Stimulated activated CD8-positive, alpha-beta memory T cell treated with anti-CD3 and anti-CD28 coated beads, Interleukin-4, amount 100 ng/mL, for 48 hours (primary cell): ENCODE measurements at places on chromosomes 4 and X.

GRCh38 chr4:156298230-156298629 lies 344.6 kb upstream of the CTSO start:
- DNase-seq, result no peak

DNA sequence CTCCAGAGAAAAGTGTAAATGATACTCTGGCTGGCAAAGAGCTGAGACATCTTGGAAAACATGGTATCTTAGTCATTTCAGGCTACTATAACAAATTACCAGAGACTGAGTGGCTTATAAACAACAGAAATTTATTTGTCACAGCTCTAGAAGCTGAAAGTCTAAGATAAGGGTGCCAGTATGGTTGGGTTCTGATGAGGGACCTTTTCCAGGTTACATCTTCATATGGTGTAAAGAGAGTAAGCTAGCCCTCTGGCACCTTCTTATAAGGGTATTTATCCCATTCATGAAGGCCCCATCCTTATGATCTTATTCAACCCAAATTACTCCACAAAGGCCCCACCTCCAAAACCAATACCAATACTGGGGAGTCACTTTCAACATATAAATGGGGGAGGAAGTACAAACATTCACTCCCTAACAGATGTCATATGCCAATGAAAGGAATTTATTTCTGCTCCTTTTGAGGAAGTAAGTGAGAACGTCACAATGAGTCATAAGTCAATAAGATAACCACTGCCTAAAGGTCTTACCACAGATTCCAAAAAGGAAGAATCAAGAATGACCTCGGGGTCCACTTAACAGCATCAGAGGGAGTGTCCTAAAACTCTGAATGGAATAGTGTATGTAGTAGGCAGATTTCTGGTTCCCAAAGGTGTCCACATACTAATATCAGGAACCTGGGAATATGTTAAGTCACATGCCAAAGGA lies 246.6 kb downstream of the OPHN1 start:
- no peak for DNase-seq

- DNase-seq, result no peak
These were observed 39.6 kb downstream of the PDLIM5 start for GRCh38 chr4:94491322-94491721.

DNA sequence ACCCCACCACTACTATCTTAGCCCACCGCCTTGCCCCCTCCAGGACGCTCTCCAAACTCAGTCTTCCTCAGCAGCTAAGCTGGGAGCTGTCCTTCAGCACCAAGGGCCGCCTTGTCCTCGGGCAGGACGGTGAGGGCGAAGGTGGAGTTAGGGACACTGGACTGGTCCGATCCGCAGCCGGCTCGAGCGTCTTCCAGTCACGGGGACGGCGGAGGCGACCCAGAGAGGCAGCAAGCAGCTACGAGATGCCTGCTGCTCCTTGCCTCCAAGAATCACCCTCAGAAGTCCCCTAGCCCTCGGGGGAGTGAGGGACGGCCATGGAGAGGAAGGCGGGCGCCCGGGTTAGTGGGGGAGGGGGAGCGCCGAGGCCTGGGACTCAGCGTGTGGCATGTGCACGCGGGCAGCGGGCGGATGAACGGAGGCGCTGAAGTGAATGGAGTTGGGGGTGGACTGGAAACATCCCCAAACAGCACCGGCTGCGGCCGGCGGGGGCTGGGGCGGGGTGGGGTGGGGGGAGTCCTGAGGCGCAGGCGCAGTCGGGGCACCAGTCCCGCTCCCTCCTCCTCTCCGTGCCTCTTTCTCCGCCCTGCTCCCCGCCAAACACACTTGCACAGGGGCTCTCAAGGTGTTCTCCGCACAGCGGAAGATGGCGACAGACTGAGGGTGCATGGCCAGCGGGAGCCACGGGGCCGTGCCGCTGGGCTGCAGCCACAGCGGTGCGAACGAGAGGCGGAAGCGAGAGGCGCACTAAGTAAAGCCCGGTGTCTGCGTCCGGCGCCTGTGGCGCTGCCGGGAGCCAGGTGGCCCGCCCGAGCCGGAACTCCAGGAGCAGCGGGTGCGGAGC lies at the start of gene NALF2:
TSS of gene NALF2 (plus strand) at position 545 of the 844 bp plus-strand sequence. CDS start 957 bp downstream, outside the sequence.
- peak; percentile 53 for DNase-seq

- no peak for DNase-seq
These were observed 219.4 kb downstream of the NKX6-1 start for GRCh38 chr4:84279678-84280077.

DNA sequence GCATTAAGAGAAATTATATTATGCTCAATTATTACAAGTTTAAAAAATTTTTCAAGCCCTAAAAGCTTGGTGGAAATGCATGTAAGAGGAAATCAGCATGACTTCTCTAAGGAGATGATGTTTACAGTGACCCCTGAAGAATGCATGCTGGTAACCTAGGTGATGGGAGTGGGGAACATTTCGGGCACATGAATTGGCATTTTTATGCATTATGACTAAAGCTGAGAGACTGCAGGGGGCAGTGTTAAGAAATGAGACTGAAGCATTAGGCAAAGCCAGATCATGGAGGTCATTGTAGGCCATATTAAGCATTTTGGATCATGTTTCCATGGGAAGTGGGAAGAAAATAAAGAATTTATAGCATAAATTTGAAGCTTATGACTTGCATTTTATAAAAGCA lies 421.3 kb downstream of the FAT4 start:
- no peak for DNase-seq

DNA sequence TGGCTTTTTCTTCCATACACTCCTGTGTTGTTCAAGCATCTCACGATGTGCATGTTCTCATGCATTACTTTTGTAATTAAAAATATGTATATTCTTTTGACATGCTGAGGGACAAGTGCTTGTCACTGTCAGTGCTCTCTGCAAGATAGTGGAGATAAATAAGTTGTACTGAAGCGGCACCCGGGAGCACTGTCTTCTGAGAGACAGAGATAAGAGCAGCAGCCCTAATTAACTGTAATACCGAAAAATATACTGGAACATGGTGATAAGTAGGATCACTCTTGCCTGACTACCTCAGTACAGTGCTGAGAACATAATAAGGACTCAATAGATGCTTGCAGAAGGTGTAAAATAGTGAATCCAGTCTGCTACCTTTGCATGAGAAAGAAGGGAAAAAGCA lies 9.4 kb upstream of the GPR173 start:
- DNase-seq, result no peak

DNA sequence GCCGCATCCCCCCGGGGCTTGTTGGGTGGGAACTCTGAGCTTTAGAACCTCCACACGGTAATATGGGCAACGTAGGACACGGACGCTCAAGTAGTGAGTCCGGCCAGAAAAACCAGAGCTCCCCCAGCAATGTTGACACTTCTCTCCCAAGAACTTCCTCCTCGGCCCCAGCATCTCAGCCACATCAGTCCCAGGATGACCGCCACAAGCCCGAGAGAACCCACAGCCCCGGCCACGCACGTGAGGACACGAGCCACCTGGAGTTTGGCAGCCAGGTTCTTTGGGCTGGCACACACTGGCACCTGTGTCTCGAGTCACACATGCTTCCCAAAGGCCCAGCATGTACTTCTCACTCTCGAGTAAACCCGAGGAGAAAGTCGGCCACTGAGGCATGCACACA lies 16.3 kb downstream of the CLDN34 start:
- DNase-seq, result no peak

- DNase-seq, result no peak
These were observed 38.4 kb upstream of the IL9R start for GRCh38 chrX:155959018-155959587.

DNA sequence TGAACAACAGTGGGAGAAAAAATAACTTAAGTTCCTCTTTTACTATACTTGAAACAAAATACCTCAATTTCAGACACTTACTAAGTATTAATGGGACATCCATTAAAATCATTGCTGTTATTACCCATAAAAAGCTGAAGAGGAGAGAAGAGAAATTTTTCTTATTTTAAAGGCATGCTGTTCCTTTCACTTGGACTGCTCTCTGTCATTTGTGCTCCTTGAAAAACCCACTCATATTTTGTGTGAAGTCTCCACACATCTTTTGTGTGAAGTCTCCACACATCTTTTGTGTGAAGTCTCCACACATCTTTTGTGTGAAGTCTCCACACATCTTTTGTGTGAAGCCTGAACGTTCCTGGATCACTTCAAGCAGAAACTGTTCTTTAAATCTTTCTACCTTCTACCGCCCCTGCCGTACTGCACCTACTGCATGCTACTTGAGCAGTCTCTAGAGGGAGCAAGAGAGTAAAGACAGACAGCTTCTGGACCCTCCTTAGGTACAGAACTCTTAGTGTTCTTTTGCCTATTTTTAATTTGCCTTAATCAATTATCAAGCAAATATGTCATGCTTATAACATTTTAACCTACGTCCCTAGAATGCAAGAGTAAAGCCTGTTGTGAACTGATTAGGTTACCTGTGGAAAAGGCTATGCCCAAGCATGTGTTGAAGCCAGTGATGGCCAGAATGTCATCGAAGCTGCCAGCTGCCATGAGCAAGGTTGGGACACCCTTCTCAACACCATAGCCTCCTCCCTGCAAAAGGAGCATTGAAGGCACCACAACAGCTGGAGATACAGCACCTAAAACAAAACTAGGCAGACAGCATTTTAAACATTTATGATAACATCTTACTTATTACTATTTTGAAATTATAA lies 27.1 kb upstream of the SLC9B1 start:
- DNase-seq, result peak; percentile 29

GRCh38 chr4:188783606-188784160 lies 644.4 kb downstream of the TRIML1 start:
- DNase-seq, result no peak

DNA sequence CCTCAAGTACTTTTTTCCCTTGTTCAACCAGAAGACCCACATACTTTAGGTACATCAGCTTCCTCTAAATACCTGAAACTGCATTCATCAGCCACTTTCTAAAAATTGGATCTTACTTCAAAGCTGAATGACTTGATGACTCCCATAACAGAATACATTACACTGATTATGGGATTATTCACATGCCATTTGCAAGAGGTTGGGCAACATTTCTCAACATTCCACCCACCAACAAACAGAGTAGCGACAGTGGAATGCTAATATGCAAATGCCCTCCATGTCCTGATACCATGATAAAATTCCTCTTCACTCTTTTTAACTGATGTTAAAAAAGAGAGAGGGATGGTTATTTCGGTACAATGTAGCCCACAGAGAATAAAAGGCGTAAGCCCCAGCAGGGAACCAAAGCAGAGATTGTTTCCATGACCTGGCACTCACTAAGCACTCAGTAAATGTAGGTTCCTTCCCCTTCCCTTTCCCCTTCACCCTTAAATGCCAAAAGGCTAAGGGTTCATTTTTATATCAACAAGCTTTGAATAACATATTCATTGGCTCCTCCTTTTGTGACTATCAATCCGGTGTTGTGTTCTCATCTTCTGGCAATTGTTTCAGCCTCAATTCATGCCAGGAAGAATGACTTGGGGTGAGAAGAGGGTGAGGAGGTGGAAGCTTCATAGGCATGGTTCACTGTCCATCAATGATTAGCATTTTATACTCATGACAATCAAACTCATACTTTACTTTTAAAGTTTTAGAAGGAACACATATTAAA lies 317.2 kb downstream of the DHX15 start:
- DNase-seq, result no peak

GRCh38 chr4:32790803-32791202 lies 2070.6 kb downstream of the PCDH7 start:
- no peak for DNase-seq

GRCh38 chrX:133909888-133910287 lies 75.5 kb downstream of the GPC3 start:
- no peak for DNase-seq

DNA sequence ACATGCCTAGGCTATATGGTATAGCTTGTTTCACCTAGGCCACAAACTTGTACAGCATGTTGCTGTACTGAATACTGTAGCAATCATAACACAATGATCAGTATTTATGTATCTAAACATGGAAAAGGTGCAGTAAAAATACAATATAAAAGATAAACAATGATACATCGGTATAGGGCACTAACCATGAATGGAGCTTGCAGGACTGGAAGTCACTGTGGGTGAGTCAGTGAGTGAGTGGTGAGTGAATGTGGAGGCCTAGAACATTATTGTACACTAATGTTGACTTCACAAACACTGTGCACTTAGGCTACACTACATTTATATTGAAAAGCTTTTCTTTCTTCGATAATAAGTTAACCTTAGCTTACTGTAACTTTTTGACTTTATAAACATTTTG lies 45.6 kb upstream of the ANK2 start:
- no peak for DNase-seq

DNA sequence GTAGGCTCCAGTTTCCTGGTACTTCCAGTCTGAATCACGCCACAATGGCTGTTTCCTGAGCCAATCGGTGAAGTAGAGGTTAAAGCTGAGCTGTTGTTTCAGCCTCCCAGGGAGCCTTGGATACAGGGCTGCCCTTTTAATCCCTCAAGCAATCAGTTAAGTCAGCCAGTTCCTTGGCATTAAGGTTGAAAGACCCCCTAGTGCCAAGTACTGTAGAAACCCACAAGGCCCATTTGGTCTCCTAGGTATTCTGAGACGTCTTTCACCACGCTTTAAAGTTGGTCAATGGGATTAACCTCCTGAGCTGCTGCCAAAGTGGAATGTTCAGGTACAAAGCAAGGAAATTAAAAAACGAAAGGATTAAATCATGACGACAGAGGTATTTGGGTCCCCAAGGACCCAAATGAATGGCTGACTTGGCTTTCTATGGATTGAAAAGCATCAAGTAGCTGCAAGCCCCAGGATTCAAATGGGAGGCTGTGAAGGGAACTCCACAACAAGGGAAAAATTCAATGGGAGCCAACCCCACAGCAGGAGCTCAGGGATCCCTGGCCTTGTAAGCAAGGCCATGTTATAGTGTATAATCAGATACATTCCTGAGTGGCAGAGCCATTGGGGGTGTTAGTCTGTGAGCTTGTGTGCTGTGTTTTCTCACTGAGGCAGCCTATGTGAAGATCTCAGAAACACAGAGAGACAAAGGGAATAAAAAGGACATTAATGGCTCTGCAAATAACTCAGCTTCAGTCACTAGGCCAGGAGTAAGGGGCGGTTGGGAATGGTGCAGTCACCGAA lies 86.0 kb downstream of the ATG4A start:
- no peak for DNase-seq

- no peak for DNase-seq
These were observed 28.9 kb upstream of the LRBA start for GRCh38 chr4:151043803-151044515.

GRCh38 chrX:72019487-72019886 lies 108.8 kb downstream of the NHSL2 start:
- DNase-seq, result no peak

- no peak for DNase-seq
These were observed 19.8 kb downstream of the APOO start for GRCh38 chrX:23887918-23888317.

GRCh38 chr4:131081069-131081468 lies 1985.1 kb downstream of the C4orf33 start:
- no peak for DNase-seq

GRCh38 chr4:10117359-10118047 lies 904 bp upstream of the WDR1 start:
- DNase-seq, result peak; percentile 57
